ENCODE measurements at places on chromosomes 3 and 15.

DNA sequence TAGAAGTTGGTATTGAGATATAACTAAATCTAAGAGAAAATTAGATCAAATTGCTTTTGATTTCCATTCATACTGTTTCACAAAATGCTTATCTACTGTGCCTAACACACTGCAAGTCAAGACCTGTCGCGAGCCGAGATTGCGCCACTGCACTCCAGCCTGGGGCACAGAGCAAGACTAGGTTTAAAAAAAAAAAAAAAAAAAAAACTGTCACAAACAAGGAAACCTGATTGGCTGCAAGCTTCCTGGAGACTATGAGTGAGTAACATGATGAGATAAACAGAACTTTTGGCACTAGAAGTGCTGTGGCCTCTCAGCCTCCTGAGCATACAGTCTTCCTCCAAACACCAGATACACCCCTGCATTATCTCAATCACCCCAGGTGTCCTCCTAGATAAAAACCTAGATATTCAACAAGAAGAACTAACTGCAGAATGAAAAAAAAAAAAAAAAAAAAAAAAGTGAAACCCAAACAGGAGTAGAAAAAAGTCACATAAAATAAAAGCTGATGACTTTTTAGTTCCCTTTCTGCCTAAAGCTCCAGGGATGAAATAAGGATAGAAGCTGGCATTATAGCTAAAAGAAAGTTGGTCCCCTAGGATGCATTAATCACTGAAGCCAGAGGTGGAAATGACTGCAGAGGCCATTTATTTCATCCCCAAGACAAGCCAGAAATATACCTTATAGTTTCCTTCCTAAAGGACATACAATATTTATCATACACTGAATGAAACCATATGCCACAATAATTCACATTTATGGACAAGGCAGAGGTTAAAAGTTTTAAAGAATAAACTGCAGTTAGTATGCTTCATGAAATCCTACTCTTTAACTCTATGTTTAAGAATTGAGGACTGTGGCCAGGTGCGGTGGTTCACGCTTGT lies 82.4 kb downstream of the P3H2 start:
- no peak for DNase-seq

- DNase-seq: no peak
These were observed 13.2 kb upstream of the SPG11 start for GRCh38 chr15:44676676-44677075.

DNA sequence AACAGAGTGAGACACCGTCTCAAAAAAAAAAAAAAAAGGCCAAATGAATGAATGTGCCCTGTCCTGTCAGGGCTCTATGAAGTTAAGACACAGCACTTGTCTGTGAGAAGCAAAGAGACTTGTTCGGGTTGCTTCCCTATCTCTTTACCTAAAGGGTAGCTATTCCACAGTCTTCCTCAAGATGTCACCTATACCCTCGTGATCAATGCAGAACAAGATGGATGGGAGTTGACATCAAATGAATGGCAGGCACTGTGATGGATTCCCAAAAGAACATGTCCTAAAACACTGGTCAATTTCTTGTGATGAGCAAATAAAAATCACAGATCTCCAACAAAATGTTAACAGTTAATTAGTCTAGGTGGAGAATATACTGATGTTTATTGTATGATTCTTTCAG lies 9.5 kb downstream of the TADA3 start:
- DNase-seq: no peak

DNA sequence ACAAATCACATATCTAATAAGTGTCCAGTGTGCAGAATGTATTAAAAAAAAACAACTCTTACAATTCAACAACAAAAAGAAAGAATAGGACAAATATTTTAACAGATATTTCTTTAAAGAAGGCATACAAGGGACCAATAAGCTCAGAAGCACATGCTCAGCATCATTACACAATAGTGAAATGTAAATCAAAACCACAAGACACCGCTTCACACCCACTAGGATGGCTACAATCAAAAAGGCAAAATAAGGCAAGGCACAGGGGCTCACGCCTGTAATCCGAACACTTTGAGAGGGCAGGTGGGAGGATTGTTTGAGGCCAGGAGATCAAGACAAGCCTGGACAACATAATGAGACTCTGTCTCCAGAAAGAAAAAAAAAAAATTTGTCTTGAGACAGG lies 255.6 kb downstream of the MAGI1 start:
- no peak for DNase-seq

GRCh38 chr15:94322141-94322540 lies 90.8 kb downstream of the MCTP2 start:
- DNase-seq: no peak

- DNase-seq: no peak
These were observed 69.6 kb downstream of the LRTM1 start for GRCh38 chr3:54858093-54858785.

- DNase-seq: peak; percentile 31
These were observed 224.3 kb upstream of the ATP10A start for GRCh38 chr15:26087395-26087794.

DNA sequence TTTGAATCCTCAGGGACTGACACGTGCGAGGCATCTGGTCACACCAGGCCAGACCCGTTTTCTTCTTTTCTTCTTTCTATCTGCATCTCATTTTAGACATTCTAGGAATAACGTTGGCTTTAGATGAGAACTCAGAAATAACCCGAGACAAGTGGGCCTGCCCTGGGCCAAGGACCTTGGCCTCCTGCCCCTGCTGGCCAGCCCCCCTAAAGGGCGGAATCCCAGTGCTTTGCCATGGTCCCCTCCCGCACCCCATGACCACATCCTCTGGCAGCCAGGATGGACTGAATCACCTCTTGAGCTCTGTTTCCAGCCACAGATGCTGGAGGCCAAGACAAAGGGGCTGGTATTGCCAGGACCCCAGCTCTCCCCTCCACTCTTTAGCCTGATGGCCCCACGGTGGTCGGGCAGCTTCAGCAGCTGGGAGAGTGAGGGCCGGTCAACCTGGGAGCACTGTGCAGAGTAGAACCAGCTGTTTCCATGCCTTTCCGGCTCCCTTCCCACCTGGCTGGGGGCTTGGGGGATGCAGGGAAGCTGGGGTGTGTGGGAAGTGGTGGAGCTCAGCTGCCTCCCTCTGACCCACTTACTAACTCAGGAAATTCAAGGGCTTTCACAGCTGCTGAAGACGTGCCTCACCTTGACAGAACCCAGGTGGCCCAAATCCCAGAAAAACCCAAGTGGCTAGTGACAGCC lies 190.9 kb downstream of the FAM43A start:
- no peak for DNase-seq

GRCh38 chr3:194176274-194176991 lies 40.5 kb downstream of the HES1 start:
- DNase-seq: no peak

GRCh38 chr15:41281236-41281635 lies 50.2 kb downstream of the CHP1 start:
- peak; percentile 61 for DNase-seq

DNA sequence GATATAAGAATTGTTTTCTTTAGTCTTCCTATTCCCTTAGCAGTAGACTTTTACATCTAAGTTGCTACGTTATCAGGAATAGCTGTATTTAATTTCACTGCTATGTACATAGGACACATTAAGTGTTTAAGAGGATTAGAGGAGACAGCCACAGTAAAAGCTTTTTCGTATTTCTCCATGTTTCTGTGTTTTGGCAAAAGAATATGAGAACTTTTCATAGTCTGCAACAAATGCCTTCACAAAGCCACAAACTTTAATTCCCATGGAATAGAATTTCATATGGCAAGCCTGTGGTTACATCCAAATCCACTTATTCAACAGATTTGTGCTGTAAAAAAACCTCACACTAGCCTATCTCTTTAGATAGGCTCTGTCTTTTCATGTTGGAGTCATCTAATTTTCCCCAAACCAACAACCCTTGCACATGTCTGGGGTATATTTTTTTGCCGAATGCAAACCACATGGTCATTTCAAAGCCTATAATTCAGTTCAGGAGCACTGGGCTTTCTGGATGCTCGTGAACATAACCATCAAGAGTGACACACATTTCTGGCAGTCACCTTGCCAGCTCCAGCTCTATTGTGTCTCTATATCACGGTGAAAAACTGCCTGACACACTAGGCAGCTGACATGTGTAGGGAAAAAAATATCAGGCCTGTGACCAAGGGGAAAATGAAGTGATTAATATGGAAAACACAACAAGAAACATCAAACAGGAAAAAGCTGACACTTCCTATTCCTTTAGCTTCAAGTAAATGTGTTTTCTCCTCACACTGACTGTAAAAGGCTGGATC lies 19.2 kb downstream of the PLD1 start:
- no peak for DNase-seq

DNA sequence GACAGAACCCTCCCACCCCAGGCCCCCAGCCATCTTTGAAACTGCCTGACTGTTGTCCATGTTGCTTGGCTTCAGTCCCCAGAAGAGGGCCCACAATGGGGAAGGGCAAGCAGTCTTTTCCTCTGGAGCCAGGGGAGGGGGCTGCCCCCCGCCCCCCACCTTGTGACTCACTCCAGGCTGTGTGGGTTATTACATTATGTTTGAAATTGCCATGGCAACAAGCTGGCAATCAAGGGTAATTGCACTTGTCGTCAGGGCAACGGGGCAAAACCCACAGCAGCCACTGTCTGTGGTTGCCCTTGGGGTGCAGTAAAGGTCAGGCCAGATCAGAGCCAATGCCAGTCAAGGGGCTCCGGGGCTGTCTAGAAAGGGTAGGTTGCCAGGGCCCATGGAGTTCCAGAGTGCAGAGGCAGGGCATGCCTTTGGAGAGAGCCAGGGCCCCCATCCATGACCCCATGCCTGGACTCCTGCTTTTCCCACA lies 3.1 kb upstream of the CAMKV start:
- DNase-seq: no peak

DNA sequence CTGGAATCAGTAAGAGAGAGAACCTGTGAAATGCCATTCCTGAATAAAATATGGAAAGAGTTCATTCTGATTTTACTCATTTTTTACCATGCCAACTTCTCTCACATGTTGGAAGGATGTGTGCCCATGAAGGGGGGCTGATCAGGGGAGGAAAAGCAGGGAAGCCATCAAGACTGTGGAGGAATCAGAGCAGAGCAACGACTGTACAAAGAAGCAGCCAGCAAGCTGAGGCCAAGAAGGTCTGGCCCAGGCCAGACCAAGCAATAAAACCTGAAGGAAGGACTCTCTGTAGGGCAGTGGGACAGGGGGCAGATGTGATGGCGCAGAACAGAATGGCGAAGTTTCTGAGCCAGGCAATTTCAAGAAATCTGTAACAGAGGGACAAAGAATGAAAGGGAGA lies 24.0 kb upstream of the ARNT2 start:
- no peak for DNase-seq

- DNase-seq: no peak
These were observed 28.5 kb downstream of the BTLA start for GRCh38 chr3:112470788-112471187.

DNA sequence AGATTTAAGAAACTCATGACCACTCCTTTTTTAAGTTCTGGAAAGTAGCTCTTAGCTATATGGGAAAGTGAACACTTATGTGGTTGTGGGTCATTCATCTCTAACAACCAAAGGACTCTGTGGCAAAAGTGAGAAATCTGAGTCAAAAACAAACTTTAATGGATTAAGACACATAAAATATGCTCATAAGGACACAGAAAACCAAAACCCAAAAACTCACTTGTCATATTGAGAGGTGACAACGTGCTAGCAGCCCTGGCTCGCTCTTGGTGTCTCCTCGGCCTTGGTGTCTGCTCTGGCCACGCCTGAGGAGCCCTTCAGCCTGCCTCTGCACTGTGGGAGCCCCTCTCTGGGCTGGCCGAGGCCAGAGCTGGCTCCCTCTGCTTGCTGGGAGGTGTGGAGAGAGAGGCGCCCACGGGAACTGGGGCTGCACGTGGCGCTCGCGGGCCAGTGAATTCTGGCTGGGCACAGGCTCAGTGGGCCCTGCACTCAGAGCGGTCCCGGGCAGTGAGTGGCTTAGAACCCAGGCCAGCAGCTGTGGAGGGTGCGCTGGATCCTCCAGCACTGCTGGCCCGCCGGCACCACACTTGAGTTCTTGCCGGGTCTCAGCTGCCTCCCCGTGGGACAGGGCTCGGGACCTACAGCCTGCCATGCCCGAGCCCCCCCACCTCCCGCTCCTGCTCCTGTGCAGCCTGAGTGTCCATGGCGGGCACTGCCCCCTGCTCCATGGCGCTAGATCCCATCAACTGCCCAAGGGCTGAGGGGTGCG lies 30.3 kb upstream of the SKIL start:
- no peak for DNase-seq

GRCh38 chr3:113698956-113699355 lies 2.5 kb upstream of the USF3 start:
- DNase-seq: no peak

DNA sequence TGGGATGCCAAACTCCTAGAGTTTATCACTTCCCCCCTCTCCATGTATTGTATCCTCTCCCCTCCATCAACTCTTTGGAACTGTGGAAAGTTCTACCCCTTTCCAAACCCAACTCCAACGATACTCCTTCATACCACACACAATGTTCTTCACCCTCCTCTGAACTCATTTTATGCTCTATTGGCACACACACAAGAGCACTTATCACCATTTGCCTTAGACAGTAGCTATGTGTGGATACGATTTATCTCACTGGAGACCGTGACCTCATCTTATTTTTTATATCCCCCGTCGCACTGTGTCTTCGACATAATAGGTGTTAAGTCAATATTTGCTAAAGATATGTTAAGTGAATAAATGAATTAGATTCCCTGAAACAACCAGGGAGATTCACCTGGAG lies 316.5 kb upstream of the PROK2 start:
- DNase-seq: no peak

- DNase-seq: no peak
These were observed 3.7 kb downstream of the CIB1 start for GRCh38 chr15:90230071-90230494.

GRCh38 chr3:46586738-46587246 lies 20.7 kb upstream of the LRRC2 start:
- DNase-seq: no peak

DNA sequence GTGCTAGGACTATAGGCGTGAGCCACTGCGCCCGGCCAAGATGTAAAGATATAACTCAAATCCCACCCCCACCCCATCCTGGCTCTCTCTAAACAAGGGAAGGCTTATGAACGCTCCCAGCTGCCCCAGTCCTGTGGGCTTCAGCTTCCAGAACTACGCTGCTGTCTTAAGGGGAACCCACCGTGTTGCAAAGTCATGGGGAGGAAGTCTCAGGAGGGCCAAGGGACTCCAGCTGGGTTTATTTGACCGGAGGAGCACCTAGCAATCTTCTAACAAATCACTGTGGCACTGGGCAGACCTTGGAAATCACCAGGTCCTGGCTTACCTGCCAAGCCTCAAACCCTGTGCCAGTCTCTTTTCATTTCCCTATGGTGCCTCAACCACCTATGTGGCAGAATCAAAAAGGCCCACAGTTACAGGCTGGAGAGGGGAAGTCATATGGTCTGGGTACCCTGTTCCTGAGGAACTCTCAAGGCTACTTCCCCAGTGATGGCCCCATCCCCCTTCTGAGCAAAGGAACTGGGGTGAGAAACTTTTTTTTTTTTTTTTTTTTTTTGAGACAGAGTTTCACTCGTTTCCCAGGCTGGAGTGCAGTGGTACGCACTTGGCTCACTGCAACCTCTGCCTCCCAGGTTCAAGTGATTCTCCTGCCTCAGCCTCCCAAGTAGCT lies 83.4 kb downstream of the RBPMS2 start:
- DNase-seq: no peak

- DNase-seq: no peak
These were observed 112.9 kb downstream of the PDZRN3 start for GRCh38 chr3:73511571-73512525.

GRCh38 chr3:149356044-149356592 lies 21.3 kb downstream of the TM4SF1 start:
- no peak for DNase-seq

- DNase-seq: no peak
These were observed 338.9 kb upstream of the TMCO5A start for GRCh38 chr15:37595426-37595970.

GRCh38 chr15:33029109-33029652 lies 165.3 kb downstream of the FMN1 start:
- DNase-seq: no peak

- DNase-seq: peak; percentile 19
These were observed 98.3 kb upstream of the CBLB start for GRCh38 chr3:105967117-105967516.

All from BJ (cell line).